ENCODE measurements at places on chromosomes 16 and 17.

GRCh38 chr17:39671651-39672521 is 3.6 kb downstream of the PNMT start:
- DNase-seq, result no peak

DNA sequence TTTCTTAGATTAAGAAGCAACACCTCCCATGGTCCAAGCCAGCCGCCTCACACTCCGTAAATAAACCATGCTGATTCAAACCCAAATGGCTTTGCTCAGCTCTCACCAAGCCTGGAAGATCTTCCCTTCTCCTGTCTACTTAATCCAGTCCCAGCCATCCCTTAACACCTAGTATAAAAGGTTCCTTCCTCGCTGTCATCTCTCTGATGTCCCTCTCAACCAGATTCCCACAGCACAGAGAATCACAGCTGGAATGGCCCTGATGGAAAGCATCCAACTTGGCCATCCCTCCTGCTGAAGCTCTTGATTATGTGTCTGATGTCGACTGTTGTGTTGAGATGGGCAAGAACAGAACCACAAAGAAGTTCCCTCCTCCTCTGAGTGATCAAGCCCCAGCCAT is 50.6 kb upstream of the ADCY9 start:
- no peak for DNase-seq

DNA sequence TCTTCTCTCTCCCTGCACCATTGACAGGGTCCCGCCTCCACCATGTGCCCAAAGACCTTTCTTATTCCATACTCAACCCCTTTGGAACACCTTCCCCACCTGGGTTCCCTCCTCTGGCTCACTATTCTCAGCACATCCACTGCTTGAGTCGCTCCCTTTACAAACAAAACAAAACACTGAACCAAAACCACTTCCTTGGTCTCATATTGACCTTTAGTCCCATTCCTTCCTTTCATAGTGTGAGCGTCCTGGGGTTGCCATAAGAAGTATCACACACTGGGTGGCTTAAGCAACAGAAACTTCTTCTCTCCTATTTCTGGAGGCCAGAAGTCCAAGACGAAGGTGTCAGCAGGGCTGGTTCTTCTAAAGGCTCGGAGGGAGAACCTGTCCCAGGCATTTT is 6.1 kb upstream of the TNRC6C start:
- no peak for DNase-seq

GRCh38 chr16:22120440-22120839 is 28.1 kb downstream of the VWA3A start:
- no peak for DNase-seq

GRCh38 chr17:60165971-60166370 is 16.2 kb downstream of the CA4 start:
- DNase-seq, result peak; percentile 40

- no peak for DNase-seq
These were observed 224.6 kb upstream of the N4BP1 start for GRCh38 chr16:48834576-48834975.
